ENCODE measurements at places on chromosomes 13 and 19.

DNA sequence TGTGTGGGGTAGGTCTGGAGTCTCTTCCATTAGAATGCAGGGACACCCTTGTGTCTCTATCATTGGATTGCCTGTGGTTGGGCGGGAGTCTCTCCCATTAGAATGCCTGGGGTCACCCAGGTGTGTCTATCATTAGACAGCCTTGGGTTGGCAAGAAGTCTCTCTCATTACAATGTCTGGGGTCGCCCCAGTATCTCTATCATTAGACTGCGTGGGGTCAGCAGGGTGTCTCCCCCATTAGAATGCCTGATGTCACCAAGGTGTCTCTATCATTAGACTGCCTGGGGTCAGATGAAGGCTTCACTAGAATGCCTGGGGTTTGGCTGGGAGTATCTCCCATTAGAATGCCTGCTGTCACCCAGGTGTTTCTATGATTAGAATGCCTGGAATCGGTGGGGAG is 1539.0 kb downstream of the UQCRFS1 start:
- DNase-seq = no peak

DNA sequence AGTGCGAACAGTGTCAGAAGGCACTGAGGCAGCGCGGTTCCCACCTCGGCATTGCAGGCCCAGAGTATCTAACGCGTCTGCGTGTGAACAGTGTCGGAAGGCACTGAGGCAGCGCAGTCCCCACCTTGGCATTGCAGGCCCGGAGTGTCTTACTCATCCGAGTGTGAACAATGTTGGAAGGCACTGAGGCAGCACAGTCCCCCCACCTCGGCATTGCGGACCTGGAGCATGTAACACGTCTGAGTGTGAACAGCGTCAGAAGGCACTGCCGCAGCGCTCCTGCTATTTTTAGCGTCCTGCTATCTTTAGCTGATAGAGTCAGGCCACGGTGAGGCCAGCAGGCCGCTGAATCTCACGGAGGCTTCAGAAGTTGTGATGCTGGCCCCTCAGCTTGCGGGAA is 39.6 kb downstream of the ATP11A start:
- no peak for DNase-seq

DNA sequence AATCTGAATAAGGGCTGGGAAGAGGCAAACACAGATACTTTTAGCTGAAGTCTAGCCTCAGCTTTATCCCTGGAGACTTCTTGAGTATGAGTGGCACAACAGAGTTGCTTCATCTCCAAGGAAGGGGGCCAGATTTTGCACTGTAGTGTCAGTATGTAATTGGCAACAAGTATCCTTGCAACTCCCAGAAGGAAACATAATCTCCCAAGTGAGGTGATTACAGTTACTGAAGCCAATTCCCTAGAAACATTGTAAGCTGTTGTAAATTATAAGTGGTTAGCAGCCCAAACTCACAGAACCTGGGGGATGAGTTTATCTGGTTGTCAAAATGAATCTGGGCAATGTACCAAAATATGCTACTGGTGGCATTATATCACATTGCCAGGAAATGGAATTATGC is 2065.7 kb upstream of the PCDH20 start:
- DNase-seq = peak; percentile 80

DNA sequence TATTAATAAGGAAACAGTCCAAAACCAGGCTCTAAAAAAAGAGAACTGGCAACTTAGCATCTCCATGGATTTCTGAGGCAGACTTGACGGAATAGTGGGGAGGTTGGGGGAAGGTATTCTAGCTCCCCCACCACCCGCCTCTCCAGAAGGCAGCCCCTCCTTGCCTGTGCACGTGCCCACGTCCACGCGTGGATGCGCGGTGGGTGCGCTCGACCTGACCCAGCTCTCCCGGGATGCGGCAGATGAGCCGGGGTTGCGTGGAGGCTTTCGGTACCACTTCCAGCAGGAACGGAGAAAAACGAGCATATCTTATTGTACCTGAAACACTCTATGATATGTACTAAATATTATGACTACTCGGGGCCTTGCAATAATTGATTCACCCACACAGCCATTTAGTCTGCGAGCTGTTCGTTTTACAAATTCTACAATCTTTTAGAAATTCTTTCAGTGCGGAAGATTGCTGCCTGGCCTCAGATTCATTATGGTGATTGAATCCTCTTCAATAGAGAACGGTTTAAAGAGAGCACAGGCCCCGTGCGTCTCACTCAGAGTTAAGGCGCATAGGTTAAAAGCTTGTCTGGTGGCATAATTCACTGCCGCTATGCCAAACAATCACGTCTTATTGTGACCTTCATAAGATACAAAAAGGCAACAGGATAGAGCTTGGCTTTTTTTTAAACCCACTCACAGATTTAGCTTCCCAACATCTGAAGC is 117.9 kb downstream of the URI1 start:
- no peak for DNase-seq

- no peak for DNase-seq
Observed at GRCh38 chr13:51914137-51914493, 52.3 kb downstream of the CCDC70 start.

GRCh38 chr13:95564091-95564490 is 11.6 kb downstream of the CLDN10 start:
- DNase-seq = peak; percentile 46

GRCh38 chr13:51270623-51271415 is 48.6 kb downstream of the FAM124A start:
- no peak for DNase-seq

DNA sequence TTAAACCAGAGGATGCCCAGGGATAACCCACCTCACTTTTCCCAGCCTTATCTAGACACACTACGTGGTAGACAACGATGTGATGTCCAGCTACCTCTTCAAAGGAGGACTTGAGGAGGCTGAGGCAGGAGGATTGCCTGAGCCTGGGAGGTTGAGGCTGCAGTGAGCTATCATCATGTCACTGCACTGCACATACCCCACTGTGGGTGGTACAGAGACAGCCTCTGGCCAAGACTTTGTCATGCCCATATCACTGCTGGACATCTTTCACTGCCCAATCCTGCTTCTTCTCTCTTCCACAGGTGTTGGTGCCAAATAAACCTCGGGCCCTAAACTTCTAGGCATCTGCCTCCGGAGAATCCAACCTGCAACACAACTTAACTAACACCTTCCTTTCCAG is 85.8 kb downstream of the FAM216B start:
- no peak for DNase-seq

- DNase-seq = peak; percentile 75
Observed at GRCh38 chr13:39779337-39780265, 124.1 kb downstream of the COG6 start.

GRCh38 chr13:18714889-18715288 is 466.7 kb downstream of the TUBA3C start:
- no peak for DNase-seq

- peak; percentile 6 for DNase-seq
Observed at GRCh38 chr13:24910502-24911132, 146.6 kb downstream of the RNF17 start.

DNA sequence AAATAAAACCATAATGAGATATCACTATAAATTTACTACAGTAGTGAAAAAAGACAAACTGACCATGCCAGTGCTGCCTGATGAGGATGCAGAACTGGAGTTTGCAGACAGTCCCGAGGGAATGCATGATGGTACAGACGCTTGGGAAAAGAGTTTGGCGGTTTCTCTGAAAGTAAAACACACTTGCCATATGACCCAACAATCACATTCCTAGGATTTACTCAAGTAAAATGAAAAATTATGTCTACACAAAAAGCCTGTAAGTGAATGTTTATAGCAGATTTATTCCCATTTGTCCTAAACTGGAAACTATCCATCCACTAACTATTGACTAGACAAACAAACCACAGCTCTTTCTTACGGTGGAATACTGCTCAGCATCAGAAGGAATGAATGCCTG is 271.0 kb downstream of the DNAJC15 start:
- DNase-seq = no peak
